Activated CD4-positive, alpha-beta T cell treated with anti-CD3 and anti-CD28 coated beads, Interleukin-2, amount 50 U/mL, for 48 hours (primary cell): ENCODE measurements at places on chromosomes 11 and 22.

DNA sequence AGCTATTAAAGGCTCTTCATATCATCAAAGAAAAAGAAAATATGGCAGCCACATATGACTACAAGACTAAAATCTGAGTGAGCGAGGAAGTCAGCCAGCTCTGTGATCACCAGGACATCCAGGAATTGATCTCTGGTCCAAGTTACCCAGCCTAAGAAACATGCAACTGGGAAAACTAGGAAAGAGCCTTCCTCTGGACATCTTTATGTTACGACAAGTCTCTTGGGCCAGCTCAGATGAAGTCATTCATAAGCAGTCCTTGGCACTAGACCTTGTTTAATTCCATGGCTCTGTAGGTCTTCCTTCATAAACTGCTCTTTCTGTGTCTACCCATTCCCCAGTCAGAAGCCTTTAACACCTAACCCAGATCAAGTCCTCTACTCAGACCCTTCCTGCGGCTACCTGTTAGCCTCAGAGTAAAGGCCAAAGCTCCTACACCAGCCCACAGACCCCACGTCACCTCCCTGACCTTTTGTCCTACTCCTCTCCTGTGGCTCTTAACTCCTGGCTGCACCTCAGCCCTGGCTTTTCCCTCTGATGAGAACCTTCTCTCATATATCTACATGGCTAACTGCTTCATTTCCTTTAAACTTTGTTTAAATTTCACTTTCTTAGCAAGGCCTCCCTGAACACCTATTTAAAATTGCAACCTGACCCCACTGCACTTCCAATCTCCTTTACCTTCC lies 134.0 kb downstream of the KIF18A start:
- DNase-seq = no peak

DNA sequence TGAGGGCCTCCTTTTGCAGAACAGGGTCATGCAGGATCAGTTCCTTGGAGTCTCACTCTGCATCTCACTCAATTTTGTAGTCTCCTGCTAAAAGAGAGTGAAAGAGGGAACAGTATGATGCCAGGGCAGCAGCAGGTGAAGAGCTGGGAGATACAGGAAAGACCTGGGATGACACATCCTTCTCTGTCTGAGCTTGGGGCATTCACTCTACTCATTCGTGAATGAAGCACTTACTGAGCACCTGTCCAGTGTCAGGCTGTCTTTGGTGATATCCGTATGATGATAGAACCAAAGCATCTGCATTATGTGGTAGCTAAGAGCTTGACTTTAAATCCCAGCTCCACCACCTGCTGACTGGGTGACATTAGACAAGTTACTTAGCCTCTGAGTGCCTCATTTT lies 14.4 kb downstream of the SREBF2 start:
- DNase-seq = no peak

DNA sequence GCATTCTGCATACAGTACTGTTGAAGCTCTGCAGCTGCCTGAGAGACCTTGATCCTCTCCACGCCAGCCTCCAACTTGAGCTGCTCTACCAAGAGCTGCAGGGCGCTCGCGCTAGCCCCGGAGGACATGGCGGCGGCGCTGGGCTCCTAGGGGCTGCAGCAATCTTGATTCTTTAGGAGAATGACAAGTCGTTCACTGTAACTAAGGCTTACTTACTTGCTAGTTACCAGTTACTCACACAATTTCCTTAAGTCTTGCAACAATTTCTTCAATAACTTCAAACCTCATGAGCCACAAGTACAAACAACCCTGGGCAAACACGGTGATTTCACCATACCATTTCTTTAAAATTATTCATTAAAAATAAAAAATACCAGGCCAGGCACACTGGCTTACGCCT lies 21.9 kb downstream of the SBF2 start:
- no peak for DNase-seq

DNA sequence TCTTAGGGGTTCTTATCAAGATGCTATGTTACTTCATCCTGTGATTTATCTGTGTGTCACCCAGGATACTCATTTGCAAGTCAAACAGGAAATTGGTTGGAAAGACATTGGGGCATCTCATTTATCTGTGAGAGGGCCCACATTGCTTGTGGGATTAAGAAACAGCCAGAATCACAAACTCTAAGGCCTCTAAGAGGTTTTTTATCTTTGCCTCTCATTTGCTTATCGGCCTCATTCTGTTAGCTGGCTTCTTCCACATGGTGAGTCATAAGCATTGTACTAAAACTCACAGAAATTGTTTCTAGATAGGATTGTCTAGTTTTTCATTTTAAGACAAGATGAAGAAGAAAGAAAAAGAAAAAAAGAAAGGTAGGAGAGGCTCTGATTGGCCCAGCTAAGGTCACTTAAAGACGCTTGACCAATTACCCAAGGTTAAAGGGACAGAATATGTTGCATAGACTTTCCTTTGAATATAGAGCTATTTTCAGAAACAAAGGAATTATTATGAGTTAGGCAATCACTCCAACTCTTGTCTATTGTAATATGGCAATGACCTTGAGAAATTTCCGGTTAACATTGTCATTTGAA lies 121.9 kb downstream of the ARHGAP42 start:
- DNase-seq = no peak

DNA sequence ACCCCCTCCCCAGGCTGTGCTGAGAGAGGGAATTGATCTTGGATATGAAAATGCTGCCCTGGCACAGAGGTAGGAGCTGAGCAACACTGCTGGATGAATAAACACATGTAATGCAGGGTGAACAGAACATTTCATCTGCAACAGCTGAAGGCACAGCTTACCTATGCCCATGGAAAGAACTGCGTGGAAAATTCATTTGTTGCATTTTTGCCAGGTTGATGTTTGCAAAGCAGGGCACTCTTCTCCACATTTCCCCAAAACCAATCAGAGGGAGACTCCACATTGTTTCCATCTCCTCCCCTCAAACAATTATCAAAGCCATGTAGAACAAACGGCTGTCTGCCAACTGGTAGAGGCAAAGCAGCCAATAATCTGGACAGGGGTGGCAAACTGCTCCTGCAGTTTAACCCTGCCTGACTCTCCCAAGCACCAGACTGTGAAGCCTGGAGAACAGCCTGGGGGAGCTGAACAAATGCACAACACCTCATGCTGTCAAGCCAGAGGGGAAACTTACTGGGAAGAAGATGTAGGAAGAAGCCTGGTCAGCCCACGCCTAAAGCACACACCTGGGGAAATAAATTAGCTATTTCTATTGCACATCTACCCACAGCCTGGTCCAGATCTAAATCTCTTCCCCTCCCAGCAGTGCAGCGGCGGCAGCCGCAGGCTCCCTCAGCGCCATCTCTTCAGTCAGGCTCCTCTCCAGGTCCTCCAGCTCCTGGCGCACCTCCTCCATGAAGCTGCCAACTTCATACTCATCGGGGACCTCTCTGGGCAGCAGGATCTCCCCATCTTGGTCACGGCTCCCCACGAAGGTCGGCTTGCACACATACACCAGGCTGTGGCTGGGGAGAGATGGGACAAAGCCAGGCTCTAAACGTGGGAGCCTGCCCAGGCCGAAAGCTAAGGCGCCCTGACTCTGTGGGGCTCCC lies 44.3 kb downstream of the DKK3 start:
- no peak for DNase-seq

DNA sequence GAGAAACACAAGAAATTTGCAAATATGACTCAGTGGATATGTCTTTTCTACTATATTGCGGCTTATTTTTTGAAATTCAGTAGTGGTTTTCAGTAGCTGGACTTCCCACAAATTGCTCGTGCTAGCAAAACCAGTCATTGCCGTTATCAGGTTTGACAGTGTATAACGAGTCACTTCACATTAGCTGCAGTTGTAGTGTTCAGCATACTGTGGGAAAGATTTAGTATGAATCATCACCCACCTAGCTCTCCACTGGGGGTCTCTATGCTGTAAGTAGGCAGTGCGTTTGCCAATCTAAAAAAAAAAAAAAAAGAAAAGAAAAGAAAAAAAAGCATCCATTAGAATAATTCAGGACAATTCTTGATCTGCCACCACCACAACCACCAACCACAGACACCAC lies 1318.9 kb downstream of the LRRC4C start:
- DNase-seq = no peak

DNA sequence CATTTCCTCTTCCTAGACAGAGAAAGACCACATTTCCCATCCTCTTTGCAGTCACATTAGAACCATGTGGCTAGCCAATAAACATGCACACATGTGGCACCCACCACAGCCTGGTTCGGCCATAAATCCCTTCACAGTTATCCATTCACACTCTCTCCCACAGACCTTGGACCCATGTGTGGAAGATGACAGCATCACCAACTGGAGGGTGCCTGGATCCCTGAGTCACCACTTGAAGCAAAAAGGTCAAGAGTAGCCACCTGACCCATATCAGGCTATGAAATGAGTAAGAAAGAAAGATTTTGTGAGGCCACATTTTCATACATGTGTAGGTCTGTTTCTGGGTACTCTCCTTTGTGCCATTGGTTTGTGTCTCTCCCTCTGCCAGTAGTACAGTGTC lies 9.0 kb upstream of the TMEM121B start:
- DNase-seq = no peak
